Neuronal stem cell (in vitro differentiated cells): ENCODE measurements at places on chromosomes 13 and 19.

DNA sequence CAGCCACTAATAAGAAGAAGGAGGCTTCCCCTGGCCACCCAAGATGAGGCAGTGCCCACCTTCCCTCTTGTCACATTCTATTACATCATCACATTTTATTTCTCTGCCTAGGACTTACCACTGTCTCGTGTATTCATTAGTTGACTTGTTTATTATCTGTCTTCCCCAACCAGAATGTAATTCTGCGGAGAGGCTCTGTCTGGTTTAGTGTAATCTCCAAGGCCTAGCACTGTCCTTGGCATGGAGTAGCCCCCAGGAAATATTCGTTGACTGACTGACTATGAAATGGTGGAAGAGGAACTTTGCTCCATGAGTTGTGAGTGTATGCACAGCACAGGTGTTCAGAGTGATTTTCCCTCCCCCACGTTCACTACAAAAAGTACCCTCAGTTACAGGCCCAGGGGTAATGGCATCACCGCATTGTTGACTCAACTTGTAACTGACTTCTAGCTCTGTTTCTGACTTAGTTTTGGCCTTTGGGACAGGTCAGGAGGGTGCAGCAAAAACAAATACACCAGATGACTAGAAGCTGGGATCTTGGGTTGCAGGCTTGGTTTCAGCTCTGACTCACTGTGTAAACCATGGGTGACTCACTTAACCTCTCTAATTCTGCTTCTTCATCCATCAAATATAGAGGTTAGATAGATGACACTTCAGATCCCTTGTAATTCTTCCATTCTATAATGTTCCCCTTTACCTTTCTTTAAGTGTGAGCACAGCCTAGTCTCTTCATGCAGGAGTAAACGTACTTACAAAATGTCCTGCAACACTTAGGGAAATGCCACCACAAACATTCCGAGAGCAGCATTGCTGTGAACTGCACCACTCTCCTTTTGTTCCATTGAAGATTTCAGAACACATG, 229.7 kb downstream of the KCNRG start:
- no peak for DNase-seq

DNA sequence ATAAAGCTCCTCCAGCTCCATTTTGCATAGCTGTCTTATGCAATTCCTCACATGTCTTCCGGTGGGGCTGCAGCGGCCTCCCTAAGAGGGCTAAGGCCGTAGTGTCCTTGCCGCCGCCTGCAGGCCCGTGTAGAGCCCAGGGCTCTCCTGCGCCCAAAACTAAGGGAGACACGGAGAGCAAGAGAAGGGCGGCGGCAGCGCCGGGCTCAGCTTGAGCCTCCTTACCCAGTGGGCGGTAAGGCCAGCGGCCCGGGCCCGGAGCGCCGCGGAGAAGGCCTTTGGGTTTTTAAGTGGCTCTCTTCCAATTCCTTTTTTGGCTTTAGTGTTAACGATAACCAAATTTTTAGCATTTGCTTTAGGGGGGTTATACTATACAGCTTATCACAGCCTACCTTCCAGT, 30.1 kb downstream of the ZNF677 start:
- no peak for DNase-seq

DNA sequence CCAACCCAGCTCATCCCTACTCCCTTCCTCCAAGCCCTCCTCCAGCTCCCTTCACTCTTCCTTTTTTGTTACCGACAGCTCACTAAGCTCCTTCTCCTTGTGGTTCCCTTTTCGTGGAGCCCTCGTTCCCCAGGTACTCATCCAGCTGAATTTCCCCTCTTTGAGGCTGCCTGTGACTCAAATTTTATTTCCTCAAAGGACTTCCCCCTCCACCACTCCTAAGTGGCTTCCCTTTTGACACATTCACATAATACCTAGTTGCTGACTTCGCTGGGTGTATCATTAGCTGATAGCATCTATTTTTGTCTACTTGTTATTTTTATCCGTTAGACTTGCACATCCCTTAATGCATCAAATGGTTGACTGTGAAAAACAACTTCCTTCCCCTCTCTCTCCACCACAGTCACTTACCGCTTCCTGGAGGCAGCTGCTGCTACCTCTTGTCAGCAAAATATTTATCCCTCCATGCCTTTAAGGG, 14.5 kb downstream of the FFAR2 start:
- DNase-seq = no peak

- DNase-seq = no peak
Observed at GRCh38 chr13:26541041-26541440, 16.4 kb upstream of the WASF3 start.

GRCh38 chr13:100315522-100315921, 226.6 kb downstream of the PCCA start:
- DNase-seq = no peak

- DNase-seq = peak; percentile 51
Observed at GRCh38 chr13:79281339-79281747, 124.7 kb downstream of the RBM26 start.

- DNase-seq = no peak
Observed at GRCh38 chr19:18259893-18260292, 14.4 kb downstream of the IQCN start.

DNA sequence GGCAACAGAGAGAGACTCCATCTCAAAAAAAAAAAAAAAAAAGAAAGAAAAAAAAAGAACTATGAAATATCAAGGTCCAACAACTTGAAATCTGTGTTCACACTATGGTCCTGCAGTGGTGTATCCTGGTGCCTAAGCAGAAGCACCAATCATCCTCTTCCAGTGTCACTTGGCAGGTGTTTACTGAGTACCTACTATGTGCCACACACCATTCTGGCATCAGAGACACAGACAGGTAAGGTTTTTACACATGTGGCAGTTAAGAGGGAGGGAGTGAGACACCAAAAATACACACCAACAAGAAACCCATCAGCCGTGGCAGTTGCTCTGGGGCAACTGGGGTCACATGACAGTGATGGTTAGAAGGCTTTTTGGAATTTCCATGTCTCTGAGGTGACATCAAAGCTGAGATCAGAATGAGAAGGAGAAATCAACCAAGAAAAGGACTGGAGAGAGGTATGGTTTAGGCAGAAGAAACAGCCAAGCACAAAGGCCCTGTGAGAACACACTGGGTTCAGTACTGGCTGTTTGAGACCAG, 17.6 kb downstream of the PBX4 start:
- no peak for DNase-seq

GRCh38 chr19:5282901-5283300, 57.7 kb downstream of the PTPRS start:
- DNase-seq = no peak

GRCh38 chr19:37691881-37692504, 27.6 kb downstream of the ZNF607 start:
- peak; percentile 70 for DNase-seq

DNA sequence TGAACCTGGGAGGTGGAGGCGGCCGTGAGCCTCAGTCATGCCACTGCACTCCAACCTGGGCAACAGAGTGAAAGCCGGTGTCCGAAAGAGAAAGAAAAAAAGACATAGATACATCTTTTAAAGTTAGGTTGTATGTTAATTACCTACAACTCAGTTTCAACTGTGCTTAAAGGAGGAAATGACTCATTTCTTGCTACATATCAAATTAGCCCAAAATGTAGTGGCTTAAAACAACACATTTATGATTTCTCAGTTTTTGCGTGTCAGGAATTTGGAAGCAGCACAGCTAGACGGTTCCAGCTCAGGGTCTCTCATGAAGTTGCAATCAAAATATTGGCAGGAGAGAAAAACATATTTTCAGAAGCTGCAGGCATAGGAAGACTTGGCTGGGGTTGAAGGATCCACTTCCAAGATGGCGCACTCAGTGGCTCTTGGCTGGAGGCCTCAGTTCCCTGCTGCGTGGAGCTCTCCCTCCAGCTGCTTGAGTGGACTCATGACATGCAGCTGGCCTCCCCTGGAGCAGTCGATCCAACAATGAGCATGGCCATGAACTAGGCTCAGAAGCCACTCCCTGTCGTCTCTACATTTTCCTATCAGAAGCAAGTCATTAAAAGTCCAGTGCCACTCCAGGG, 7.1 kb downstream of the LDLR start:
- DNase-seq = no peak

GRCh38 chr19:24060687-24061356, 26.2 kb upstream of the ZNF254 start:
- DNase-seq = no peak

GRCh38 chr13:51065372-51066090, 45.5 kb downstream of the C13orf42 start:
- no peak for DNase-seq

GRCh38 chr13:84399320-84400085, 517.2 kb upstream of the SLITRK1 start:
- DNase-seq = peak; percentile 8

- no peak for DNase-seq
Observed at GRCh38 chr19:52660981-52661380, 22.8 kb upstream of the ZNF83 start.

DNA sequence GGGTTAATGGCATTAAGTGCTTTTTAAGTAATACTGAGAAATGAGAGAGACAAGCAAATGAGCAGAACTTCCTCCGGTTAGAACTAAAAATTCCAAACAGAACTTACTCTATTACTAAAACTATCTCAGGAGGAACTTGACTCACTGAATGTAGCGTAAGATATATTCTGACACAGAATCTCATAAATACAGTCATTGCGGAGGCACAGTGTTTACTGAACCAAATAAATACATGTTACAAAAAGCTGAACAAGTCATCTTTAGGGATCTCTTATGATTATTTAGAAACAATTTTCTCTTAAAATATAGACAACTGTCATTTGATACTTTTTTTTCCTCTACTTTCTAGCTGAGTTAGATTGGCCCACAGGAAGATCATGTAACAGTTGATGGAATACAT, 283.1 kb downstream of the KLF12 start:
- no peak for DNase-seq

- DNase-seq = no peak
Observed at GRCh38 chr13:31224174-31224669, 24.4 kb downstream of the B3GLCT start.

GRCh38 chr13:97431171-97431764, 2.7 kb upstream of the RAP2A start:
- no peak for DNase-seq

DNA sequence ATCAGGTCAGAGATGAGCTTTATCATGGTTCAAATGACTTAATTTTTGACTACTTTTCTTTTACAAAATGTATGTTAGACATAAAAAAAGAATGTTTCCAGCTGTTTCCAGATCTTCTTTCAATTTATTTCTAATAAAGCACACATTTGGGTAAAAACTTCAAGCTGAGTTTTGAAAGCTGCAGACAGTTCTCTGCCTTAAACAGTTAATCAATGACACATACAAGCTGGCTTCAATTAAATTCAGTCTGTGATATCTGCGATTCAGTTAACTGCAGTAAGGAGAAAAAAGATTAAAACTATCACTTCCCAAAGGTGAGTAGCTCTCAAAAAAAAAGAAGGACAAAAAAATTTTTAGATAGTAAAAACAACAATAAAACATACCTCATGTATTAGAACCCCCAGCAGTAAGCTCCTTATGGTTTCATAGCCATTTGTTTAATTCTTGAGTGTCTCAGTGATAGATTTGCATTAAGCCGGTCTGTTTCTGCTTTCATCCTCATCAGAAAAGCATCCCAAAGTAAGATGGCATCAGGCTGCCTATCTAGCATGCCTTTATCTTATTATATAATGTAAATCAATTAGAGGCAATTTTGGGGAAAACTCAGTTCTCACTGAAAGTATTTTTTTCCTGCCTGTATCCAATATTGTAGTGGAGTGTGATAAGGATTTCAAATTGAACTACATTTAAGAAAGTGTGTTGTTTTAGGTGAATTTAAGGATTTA, 81.8 kb upstream of the STARD13 start:
- no peak for DNase-seq

- DNase-seq = no peak
Observed at GRCh38 chr13:106117035-106117434, 418.4 kb downstream of the EFNB2 start.

- DNase-seq = no peak
Observed at GRCh38 chr13:36875431-36875830, 44.6 kb downstream of the SMAD9 start.

GRCh38 chr19:7789447-7789846, 26.4 kb downstream of the CLEC4M start:
- DNase-seq = no peak

DNA sequence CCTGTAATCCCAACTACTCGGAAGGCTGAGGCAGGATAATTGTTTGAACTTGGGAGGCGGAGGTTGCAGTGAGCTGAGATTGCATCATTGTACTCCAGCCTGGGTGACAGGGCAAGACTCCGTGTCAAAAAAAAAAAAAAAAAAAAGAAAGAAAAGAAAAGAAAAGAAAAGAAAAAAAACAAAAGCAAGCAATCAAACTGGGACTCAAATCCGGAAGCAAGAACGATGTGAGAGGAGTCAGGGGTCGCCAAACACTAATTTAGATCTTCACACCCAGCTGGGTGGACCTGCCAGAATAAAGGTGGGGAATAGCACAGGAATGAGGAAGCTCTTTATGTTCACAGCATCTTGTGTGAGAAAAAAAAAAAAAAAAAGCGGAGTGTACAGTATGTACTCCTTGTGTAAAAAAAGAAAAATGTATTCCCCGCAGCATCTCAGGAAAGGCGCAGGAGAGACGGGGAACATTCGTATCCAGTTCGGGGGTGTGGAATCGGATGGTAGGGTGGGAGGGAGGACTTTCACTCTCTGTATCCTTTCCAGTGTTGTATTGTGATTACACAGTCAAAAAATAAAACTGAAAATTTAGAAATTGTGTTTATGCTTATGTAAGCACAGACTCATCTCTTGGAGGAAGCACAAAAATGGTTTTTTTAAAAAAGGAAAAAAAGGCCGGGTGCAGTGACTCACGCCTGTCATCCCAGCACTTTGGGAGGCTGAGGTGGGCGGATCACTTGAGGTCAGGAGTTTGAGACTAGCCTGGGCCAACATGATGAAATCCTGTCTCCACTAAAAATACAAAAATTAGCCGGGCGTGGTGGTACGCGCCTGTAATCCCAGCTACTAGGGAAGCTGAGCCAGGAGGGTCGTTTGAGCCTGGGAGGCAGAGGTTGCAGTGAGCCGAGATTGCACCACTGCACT, 7.6 kb downstream of the DNAJB1 start:
- DNase-seq = no peak

GRCh38 chr19:39284032-39284431, 12.2 kb upstream of the IFNL1 start:
- no peak for DNase-seq

DNA sequence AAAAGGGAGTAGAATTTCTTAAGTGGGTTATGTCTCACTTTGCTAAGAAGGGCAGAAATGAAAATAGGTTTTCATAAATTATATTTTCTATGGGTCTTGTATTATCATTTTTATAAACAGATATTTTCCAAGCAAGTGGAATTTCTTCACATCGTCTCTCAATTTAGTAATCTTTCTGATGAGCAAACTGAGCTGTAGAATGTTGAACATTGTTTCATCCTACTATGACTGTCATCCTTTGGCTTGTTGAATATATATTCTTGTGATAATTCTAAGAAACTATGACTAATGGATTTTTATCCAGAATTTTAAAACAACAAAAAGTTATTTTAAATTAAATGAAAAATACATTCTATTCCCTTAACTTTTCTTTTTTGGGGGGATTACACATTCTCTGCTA, 313.8 kb downstream of the ENOX1 start:
- DNase-seq = no peak
